Brain pericyte (primary cell): ENCODE measurements at places on chromosomes 11 and 22.

DNA sequence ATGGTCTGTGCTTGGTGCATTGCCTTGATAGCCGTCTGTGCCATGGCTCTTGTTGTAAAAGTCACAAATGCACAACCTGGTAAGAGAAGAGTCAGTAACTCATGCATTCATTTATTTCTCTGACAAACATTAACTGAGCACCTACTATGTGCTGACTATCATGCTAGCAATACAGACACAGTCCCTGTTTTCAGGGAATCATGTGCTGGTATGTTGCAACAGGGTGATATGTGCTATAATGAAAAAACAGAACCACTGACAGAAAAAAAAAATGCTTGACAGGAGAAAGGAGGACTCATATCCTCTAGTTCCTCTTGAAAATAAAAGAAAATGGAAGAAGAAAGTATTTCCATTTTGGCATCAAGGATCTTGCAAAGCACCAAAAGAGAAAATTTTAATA lies 34.5 kb upstream of the RAPSN start:
- DNase-seq = no peak

- DNase-seq = no peak
These were observed 456.2 kb downstream of the BRD1 start for GRCh38 chr22:49371325-49372110.

GRCh38 chr22:27129266-27129665 lies 471.9 kb downstream of the MIAT start:
- no peak for DNase-seq

DNA sequence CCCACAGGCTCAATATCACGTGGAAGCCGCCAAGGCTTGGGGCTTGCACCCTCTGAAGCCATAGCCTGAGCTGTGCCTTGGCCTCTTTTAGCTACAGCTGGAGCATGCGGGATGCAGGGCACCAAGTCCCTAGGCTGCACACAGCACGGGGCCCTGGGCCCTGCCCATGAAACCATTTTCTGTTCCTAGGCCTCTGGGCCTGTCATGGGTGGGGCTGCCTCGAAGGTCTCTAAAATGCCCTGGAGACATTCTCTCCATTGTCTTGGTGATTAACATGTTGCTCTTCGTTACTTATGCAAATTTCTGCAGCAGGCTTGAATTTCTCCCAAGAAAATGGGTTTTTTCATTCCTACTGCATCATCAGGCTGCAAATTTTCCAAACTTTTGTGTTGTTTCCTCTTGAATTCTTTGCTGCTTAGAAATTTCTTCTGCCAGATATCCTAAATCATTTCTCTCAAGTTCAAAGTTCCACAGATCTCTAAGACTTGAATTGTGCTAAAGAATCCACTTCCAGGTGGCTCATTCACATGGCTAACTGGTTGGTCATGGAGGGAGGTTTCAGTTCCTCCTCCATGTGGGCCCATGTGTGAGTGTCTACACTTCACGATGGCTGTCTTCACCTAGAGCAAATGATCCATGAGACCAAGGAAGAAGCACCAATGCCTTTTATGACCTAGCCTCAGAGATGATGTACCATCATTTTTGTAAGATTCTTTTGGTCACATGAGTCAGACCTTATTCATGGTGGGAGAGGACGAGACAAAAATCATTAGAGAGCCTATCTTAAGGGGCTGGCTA lies 7.4 kb upstream of the CREBZF start:
- DNase-seq = no peak

GRCh38 chr11:126546191-126546590 lies 190.7 kb downstream of the ST3GAL4 start:
- DNase-seq = no peak

- no peak for DNase-seq
These were observed 84.4 kb downstream of the MRTFA start for GRCh38 chr22:40552070-40552469.

- no peak for DNase-seq
These were observed 146.1 kb downstream of the APIP start for GRCh38 chr11:34770111-34770510.

DNA sequence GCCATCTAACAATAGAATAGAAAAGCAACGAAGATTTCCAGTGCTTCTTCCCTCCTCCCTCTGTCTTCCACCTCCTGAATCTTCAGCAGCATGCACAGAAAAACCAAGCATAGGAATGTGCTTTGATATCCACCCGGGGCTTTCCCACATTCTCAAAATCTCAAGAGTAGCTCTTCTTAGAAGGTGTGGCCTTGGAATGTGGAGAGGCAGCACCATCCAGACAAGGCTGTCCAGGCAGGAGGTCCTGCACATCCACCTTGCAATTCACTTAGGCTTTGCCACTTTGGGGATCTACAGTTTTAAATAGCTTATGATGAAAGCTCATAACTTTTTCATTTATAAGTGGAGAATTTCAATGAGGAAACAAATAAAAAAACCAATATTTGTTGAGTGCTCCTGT lies 72.9 kb downstream of the KIRREL3 start:
- no peak for DNase-seq

DNA sequence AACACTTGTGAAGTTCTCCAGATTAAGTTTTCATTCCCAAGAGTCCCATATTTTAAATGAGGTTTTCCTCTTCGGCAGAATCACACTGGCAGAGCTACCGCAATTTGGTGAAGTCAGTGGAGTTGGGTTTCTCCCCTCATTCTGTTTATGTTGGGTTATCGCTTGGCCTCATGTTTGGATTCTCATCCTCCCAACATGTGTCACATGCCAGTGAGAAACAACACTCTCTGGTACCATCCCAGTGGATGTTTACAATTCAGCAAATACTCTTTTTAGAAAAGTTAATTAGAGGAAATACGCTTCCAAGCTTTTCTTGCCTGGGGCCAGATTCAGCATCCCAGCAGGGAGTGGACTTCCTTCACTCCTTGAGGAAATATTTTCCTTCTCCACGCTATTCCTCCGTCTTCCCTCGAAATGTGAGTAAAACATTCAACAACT lies 2.1 kb downstream of the PAMR1 start:
- DNase-seq = no peak
